Esophagus squamous epithelium (tissue), 5 donors: ENCODE measurements at places on chromosomes 6 and 20.

GRCh38 chr6:138856654-138857053 lies 60.8 kb downstream of the ECT2L start:
- DNase-seq = no peak

- no peak for DNase-seq
Observed at GRCh38 chr6:135183002-135183531, 2.0 kb downstream of the MYB start.

DNA sequence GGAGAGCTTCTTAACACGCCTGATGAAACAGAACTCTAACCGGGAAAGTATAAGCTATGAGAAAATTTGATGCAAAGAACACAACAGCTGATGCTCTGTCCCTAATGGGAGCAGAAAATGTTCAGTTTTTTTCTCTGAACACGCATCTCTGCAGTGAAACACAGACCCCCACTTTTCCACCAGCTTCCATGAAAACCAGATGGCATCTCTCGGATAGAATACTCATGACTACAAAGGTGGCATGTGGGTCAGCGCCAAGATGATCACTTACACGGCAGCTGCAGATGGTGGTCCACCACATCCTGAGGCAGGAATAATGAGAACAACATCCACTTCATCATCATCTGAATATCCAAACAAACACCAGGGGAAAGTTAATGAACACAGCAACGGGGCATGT lies 85.2 kb upstream of the CNR1 start:
- DNase-seq = no peak

DNA sequence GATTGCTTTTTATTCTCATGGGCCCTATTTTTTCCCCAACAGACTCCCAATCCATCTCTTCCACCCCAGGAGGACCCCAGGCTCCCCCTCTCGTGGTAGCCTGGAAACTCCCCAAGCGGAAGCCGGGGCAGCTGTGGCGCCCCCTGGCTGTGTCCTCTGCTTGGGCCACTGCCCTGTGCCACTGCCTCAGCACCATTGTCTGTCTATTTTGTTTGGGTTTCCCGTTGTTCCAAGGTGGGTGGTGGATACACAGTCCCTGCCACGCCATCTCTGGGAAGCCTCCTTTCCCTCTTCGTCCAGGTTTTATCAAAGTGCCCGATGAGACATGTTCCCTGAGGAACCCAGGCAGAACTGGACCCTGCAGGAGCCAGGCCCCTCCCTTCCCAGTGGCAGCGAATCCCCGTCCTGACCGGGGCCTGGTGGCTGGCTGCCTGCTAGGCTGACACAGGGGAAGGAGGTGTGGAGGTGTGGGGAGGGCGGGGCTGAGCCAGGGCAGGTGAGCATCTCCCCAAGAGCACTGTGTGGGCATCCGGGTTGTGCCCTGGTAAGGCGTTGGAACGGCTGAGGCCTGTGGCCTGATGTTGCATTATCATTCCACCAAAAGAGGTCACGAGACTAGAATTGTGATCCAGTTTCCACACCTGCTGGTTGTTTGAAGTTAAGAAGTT lies 228.2 kb downstream of the CDH4 start:
- DNase-seq = no peak
